ENCODE measurements at places on chromosomes 16 and 17. TPM values are rescaled to one million over a fixed set of nuclear protein-coding genes. Genes with fewer than 3 reads are reported as not detected.

The ORMDL3 gene
- 61.3 TPM for total RNA-seq

The CLEC16A gene
- total RNA-seq, result 34.6 TPM

The CHRNE gene
- 0.71 TPM for total RNA-seq

The TBC1D3D gene
- 0.92 TPM for total RNA-seq

GRCh38 chr17:9833922-9834321 lies 8.2 kb downstream of the GLP2R start:
- DNase-seq, result no peak

DNA sequence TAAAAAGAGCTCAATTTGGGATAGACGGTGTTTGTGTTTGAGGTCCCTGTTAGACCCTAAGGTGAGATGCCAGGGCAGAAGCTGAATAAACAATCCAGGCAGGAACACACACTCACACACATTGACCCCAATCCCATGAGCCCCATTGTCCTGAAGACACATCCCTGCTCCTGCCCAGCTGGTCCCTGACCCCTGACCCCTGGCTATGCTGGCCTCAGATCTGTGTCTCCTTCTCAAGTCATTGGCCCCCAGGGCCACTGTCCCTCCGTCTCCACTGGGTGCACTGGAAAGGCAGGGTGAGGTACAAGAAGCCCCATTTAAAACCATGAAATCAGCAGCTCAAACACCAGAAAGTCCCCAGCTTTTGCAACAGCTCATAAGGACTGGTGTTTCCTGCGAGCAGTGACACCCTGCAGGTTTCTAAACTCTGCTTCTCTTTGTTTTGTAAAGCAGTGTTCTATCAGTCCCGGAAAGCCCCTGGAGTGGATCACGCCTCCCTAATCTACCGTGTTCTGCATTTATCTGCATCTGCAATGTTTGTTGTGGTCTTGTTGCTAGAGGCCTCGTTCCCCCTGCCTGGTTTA lies 18.0 kb upstream of the ASGR2 start:
- no peak for DNase-seq

DNA sequence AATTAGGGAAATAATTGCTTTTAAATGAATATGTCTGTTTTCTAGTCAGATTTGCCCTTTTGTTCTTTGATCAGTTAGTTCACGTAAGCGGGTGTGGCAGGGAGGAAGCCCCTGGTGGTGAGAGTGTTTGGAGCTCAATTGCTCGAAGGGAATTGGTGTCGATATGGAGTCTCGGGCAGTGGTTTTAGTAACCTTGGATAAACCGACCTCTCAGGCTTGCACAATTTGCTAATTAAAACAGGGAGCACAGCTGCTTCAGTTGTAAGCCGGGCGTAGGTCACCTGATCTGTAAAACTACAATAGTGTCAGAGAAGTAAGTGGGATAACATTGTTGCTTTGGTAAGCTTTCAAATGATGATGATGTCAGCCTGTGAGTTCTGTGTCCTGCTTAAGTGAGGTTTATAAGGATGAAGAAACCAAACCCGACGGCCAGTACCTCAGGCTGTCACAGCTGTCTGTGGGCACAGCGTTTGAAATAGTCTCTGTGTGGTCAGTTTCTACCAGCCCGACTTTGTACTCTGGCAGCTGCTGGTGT lies 2.9 kb downstream of the ZNF750 start:
- peak; percentile 23 for DNase-seq

DNA sequence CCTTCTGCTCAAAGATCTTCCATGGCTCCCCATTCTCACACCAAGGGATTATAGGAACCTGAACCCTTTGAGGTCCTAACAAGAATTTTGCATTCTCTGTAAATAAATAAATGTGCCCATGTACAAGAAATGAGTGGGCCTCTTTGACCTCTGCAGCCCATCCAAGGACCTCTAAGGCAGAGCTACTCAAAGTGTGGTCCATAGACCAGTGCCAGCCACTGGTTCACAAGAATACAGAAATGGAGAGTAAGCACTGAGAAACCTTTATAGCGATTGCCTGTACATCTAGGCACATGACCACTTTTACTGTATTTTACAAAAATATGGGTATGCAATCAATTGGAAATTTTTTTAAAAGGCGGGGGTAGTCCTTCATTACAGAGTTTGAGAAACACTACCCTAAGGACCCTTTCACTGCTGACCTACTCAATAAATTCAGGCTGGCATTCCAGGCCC lies 7.8 kb upstream of the SRCIN1 start:
- no peak for DNase-seq

DNA sequence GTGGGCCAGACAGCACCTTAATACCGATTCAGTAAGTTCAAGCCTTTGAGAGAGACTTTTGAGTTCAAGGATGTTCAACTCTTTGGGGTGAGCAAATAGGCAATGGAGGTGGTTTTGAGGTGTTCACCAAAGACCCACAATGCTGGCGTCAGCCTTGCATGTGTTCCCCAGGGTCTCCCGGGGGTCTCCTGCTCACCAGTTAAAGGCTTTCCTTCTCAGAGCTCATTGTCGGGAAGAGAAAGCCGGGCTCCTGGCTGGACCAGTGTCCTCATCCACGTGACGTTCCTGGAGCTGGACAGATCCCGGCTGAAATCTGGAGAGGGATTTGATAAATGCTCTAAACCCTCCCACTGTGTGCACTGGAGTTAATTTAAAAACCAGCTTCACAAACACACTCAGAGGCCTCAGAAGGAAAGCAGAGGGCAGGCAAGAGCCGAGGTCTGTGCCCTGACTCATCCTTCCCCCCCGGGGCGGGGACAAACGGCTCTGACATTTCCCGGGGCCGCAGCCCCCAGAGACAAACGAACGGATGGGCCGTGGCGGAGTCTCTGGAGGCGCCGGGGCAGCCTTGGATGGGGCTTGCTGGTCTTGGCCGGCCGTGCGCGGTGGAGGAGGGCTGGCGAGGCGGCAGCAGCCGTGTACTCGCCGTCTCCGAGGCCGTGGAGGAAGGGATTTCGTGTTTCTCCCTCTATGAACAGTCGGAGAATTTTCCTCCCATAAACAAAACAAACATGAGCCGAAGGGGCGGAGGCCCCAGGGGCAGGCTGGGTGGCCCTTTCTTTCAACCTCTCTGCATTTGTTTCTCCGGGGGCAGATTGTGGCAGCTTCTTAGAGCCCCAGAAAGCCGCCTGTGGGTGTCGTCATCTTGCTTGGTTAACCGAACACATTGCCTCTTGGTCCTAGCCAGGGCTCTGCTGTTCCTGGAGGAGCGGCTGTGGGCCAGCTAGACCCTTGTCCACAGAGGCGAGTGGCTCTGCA lies 94.2 kb downstream of the NTN1 start:
- no peak for DNase-seq

DNA sequence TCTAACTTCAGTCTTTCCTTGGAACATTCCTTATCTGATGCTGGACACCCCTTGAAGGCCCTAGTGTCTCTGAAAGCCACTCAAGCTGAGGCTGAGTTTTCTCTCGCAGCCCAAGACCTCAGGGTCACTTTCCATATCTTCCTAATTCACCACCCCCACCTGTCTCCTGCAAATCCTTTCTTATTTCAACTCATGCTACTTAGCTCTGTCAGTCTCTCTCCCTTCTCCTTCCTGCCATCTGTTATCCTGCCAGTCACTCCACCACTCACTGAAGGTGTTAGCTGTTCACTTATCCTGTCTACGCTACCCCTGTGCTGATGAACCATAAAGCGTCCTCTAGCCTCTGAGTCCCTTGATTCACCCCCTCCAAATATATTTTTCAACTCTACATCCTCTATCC lies 143.9 kb upstream of the SHISA6 start:
- DNase-seq, result no peak

GRCh38 chr17:2881295-2881694 lies 85.1 kb downstream of the RAP1GAP2 start:
- DNase-seq, result no peak

- no peak for DNase-seq
Measured at GRCh38 chr17:4497101-4497824, 1.4 kb upstream of the SPNS2 start.

DNA sequence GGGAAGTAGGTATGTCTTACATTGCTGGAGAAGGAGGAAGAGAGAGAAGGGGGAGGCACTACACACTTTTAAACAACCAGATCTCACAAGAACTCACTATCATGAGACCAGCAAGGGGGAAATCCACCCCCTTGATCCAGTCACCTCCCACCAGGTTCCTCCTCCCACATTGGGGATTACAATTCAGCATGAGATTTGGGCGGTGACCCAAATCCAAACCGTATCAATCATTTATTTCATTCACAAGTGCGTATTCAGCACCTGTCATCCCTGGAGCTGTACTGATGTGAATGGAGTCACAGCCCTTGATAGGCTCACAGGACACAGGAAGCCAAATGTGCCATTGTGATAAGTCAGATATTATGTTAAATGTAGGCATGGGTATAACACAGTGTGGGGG lies 228.3 kb upstream of the HSBP1 start:
- DNase-seq, result no peak

DNA sequence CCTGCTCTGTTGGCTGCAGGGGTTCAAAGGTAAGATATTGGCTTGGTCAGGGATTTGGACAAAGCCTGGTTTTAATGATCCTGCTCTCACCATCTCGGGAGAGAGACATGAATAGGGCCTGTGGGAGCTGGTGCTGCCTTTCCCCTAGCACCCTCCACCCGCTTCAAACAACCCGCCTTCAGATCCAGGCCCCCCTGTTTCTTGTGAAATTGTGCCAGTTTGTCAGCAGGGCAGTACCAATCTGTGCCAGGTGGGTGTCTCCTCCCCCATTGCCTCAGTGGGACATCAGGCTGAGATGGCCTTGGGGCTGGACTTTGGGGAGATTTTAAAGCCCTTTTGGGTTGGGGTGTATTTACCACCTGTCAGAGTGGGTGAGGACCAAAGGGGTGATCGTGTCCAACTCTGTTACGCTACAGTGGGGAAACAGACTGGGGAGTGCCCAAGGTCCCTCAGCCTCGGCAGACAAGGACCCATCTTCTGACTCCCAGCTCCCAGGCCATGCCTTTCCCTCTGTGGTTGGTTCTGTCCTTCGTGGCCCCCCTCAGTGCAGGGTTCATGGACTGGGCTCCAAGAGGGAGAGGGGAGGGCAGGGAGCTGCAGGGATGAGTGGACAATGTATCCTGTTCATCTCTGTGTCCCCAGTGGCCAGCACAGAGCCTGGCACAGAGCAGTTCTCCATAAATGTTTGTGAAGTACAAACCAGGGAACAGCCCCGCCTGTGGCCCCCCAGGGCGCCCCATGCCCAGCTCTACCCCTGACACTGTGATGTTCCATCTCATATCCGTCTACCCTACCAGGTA lies 3.3 kb downstream of the ARHGAP23 start:
- DNase-seq, result no peak
